ENCODE measurements at places on chromosomes 1 and 21.

GRCh38 chr21:23452384-23453083, 2154.7 kb downstream of the MRPL39 start:
- no peaks in the 10 kb centered on the region for H3K36me3 ChIP-seq
- DNase-seq = no peak
- no peaks in the 10 kb centered on the region for H3K27me3 ChIP-seq
- no peak overlapping the region for H3K27ac ChIP-seq

DNA sequence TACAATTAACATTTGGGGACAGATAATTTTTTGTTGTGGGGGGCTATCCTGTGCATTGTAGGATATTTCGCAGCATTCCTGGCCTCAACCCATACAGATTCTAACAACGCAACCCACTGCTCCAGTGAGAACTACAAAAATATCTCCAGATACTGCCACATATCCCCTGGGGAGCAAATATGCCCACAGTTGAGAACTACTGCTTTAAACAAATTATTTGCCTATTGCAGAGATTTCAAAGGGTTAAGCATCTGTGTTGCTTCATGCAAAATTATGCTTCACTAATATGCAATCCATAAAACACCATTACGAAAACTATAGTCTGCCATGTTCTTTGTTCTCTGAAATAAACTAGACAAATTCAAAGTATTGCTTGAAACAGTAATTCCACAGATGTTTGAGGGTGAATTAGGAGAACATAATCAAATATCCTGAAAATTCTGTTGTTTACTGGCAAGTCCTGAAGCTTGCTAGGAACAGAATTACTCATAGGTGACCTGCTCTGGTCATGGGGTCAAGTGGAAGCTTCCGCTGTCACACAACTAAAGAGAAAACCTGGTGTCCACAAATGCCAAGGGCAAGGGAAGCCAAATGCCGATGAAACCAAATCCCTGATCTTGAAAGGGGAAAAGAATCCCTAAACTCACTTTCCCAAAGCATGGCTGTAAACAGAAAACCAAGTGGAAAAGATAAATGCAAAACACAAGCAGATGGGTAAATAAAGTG, 149.4 kb downstream of the RERE start:
- no peaks in the 10 kb centered on the region for H3K36me3 ChIP-seq
- H3K27ac ChIP-seq = no peak overlapping the region
- DNase-seq = peak; percentile 56
- no peak overlapping the region for H3K4me3 ChIP-seq

DNA sequence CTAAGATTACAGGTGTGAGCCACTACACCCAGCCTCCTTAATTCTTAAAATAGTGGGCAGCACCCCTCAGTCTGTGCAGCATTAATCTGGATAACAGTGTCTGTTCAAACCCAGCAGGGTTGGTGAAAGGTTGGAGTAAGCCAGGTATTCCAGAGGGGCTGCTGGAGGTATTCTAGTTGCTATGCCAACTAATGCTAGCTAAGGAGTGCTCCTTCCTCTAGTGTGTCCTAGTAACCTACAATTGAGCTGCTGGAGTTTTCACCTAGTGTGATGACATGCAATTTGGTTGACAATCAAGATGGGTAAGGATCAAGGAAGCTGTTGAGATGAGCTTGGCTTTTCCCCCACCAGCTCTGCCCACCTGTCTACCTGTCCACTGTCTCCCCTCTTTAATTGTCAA, 100.2 kb upstream of the IPO9 start:
- H3K27ac ChIP-seq = no peak overlapping the region
- no peak overlapping the region for H3K4me3 ChIP-seq
- H3K4me1 ChIP-seq = peaks cover 24% of the 10 kb centered on the region
- DNase-seq = no peak
- H3K36me3 ChIP-seq = peaks cover 6% of the 10 kb centered on the region

GRCh38 chr1:201944639-201945038, 1.7 kb downstream of the LMOD1 start:
- H3K27me3 ChIP-seq = no peaks in the 10 kb centered on the region
- peak overlapping the region; percentile 39 for H3K4me3 ChIP-seq
- H3K27ac ChIP-seq = no peak overlapping the region
- peaks cover 16% of the 10 kb centered on the region for H3K4me1 ChIP-seq
- no peak for DNase-seq

DNA sequence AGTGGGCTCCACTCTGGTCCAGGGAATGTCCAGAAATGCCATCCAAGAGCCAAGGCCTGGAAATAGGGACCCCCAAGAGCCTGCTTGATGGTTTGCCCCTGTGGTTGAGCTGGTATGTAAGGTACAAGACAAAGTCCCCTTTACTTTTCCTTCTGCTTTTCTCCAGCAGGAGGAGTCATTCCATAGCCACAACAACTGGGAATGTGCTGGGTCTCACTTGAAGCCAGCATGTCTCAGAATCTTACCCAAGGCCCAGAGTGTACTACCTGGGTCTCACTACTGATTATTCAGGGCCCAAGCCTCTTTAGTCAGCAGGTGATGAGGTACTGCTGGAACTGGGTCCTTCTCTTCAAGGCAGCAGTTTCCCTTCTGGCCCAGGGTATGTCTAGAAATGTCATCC, 62.1 kb upstream of the CD55 start:
- no peaks in the 10 kb centered on the region for H3K27me3 ChIP-seq
- no peak overlapping the region for H3K4me3 ChIP-seq
- H3K36me3 ChIP-seq = no peaks in the 10 kb centered on the region
- H3K4me1 ChIP-seq = no peaks in the 10 kb centered on the region
- no peak overlapping the region for H3K27ac ChIP-seq

DNA sequence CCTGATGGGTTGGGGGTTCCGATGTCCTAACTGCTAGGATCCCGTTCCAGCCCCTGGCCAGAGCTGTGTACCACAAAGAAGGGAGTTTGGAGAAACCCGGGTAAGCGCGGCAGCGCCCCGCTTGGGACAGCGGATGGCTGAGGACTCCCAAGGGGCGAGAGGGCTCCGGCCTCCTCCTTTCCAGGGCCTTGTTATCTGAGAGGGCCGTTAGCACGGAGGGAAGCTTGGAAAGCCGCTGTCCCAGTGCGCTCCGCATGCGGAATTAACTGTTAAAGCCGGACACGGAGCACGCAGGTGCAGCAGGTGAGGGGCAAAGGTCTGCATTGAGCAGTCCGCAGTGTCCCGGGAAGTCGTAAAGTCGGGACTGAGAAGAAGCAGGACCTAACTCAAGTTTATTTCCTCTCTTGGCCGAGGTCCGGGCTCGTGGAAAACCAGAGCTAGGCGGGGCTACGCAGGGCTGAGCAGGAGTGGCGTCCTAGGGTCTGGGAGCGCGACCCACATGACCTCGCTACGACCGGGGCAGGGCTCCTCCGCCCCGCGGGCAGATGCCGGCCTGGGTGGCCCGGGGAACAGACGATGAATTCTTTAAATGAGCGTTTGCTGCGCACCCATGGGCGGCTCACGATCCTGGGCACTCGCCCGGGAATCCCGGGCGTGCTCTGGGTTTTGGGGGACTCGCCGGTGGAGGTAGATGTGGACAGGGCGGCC, 4.5 kb downstream of the LHX4 start:
- H3K4me3 ChIP-seq = no peak overlapping the region
- H3K27me3 ChIP-seq = peaks cover 73% of the 10 kb centered on the region
- peaks cover 5% of the 10 kb centered on the region for H3K4me1 ChIP-seq
- H3K27ac ChIP-seq = no peak overlapping the region

DNA sequence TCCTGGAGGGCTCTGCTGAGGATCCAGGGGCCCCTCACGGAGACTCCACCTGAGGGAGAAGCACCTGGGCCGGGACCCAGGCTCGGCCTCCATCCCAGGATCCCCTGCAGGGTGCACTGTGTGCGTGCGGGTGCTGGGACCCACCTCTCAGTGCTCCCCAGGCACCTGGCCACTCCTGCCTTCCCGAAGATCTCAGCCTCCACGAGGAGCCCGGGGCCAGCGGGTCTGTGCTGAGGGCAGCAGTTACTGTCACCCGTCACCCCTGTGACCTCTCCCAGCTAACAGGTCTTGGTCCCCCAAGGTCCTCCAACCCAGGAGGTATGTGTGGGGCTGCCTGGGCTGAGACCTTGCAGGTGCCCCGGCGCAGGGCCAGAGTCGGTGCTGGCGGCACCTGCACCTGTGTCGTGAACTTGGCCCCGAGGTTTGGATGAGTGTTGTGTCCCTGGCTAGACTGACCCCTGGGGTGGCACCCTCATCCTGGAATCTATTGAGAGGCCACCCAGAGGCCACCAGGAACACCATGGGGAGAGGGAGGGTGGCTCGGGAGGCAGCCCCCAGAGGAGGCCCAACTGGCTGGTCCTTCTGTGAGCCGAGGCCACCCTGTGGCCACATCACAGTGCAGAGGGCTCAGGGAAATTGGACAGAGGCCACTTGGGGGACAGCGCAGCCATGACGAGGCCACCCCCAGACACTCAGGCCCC, 17.7 kb downstream of the MORN1 start:
- no peaks in the 10 kb centered on the region for H3K36me3 ChIP-seq
- H3K27ac ChIP-seq = no peak overlapping the region

DNA sequence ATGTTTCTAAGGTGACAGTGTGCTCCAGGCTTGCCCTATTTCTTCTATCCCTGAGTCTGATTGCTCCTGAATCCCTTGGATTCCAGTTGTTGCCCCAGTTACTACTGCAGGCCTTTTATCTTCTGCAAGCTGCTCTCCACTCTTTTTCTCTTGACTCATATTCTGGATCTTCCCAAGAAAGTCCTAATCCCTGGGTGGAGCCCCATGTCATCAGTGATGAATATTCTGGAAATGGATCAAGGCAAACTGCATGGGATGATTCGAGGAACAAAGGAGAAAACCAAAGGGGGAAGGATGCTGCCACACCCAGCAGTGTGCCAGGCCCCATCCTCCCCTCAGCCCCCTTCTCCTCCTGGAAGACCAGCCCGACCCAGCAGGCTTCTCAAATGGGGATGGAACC, 63.3 kb upstream of the ATP2B4 start:
- no peaks in the 10 kb centered on the region for H3K27me3 ChIP-seq
- H3K27ac ChIP-seq = no peak overlapping the region
- DNase-seq = no peak

DNA sequence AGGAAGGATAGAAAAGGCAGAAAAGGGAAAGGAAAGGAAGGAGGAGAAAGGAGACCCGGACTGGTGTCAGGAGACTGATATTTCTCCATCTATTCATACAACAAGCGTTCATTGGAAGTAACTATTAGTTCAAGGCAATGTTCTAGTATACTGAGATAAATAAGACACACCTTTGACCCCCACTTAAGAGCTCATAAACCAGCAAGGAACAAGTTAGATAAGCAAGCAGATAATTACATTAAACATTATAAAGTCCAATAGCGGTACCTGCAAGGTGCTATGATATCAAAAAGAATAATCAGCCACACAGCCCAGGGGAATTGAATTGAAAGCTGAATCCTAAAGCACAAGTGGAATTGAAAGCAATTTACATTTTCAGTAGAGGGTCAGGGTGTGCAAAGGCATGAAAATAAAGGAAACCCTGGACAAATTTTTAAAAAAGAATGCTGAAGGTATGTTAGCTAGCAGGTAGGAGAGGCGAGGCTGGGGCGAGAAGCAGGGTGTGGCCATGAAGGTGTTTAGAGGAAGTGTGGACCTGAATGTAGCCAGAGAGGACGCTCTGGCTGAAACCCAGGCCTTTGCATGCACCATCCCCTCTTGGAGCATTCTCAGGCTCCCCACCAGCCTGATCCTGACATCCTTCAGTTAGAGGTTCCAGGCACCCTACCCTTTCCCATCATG, 200.0 kb downstream of the SETD4 start:
- no peaks in the 10 kb centered on the region for H3K4me1 ChIP-seq
- no peak overlapping the region for H3K27ac ChIP-seq
- no peak overlapping the region for H3K4me3 ChIP-seq
- no peak for DNase-seq
- H3K36me3 ChIP-seq = no peaks in the 10 kb centered on the region

DNA sequence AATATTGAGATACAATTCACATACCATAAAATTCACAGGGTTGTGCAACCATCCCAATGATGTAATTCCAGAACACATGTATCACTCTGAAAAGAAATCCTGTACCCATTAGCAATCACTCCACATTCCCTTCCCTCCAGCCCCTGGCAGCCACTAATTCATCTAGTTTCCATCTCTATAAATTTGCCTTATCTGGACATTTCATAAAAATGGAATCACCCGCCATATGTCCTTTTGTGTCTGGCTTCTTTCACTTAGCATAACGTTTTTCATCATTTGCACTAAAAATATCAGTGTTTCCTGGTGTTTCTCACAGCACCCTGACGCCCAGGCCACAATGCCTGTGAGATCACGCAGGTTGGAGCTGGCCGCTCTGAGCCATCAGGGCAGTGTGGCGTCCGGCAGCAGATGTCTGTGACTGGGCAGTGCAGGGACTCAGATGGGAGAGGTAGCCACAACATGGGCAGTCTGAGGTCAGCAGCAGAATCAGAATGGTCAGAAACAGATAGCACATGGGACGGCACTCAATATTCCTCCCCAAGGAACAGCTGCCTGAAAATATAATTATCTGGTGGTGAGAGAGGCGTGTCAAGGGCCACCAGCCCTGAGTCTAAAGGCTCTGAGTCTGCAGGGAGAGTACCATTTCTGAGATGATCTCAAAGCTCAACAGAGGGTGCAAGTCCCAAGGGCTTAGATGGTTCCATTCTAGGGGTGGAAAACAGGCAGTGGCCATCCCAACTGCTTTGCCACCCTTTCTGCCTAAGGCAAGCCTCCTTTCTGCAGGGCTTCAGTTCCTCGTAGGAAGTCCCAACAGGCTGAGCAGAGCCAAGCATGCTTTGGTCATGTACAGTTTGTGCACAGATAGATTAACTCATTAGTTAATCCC, 129.4 kb upstream of the EDN2 start:
- DNase-seq = peak; percentile 68
- no peak overlapping the region for H3K27ac ChIP-seq
- no peaks in the 10 kb centered on the region for H3K27me3 ChIP-seq
- peaks cover 5% of the 10 kb centered on the region for H3K4me1 ChIP-seq

GRCh38 chr21:33991133-33991532, 75.5 kb upstream of the ATP5PO start:
- DNase-seq = no peak
- H3K4me1 ChIP-seq = no peaks in the 10 kb centered on the region
- H3K4me3 ChIP-seq = no peak overlapping the region
- no peak overlapping the region for H3K27ac ChIP-seq
- no peaks in the 10 kb centered on the region for H3K27me3 ChIP-seq

- no peak overlapping the region for H3K27ac ChIP-seq
- H3K4me1 ChIP-seq = no peaks in the 10 kb centered on the region
- H3K4me3 ChIP-seq = no peak overlapping the region
- DNase-seq = no peak
Measured at GRCh38 chr1:12709696-12710095, 6.2 kb upstream of the AADACL3 start.

- H3K4me1 ChIP-seq = no peaks in the 10 kb centered on the region
- no peaks in the 10 kb centered on the region for H3K36me3 ChIP-seq
- H3K27ac ChIP-seq = no peak overlapping the region
- H3K27me3 ChIP-seq = peaks cover 49% of the 10 kb centered on the region
Measured at GRCh38 chr1:75136195-75136815, 2.1 kb downstream of the LHX8 start.

GRCh38 chr1:154726896-154727753, 119.1 kb upstream of the ADAR start:
- peak; percentile 36 for DNase-seq
- no peaks in the 10 kb centered on the region for H3K36me3 ChIP-seq
- H3K4me3 ChIP-seq = no peak overlapping the region
- H3K27ac ChIP-seq = no peak overlapping the region
- H3K4me1 ChIP-seq = no peaks in the 10 kb centered on the region

GRCh38 chr1:17883136-17883535, 128.0 kb downstream of the ACTL8 start:
- DNase-seq = no peak
- H3K4me3 ChIP-seq = no peak overlapping the region
- no peaks in the 10 kb centered on the region for H3K27me3 ChIP-seq
- no peaks in the 10 kb centered on the region for H3K36me3 ChIP-seq

- no peaks in the 10 kb centered on the region for H3K36me3 ChIP-seq
- peak overlapping the region; percentile 36 for H3K4me3 ChIP-seq
- DNase-seq = no peak
- no peaks in the 10 kb centered on the region for H3K27me3 ChIP-seq
- no peak overlapping the region for H3K27ac ChIP-seq
Measured at GRCh38 chr1:26163684-26164035, 4.8 kb downstream of the FAM110D start.

Measured in fibroblast of lung (primary cell).